ENCODE measurements at places on chromosomes 1 and 21.

GRCh38 chr1:225454733-225455132, 26.9 kb upstream of the LBR start:
- peak; percentile 96 for DNase-seq

DNA sequence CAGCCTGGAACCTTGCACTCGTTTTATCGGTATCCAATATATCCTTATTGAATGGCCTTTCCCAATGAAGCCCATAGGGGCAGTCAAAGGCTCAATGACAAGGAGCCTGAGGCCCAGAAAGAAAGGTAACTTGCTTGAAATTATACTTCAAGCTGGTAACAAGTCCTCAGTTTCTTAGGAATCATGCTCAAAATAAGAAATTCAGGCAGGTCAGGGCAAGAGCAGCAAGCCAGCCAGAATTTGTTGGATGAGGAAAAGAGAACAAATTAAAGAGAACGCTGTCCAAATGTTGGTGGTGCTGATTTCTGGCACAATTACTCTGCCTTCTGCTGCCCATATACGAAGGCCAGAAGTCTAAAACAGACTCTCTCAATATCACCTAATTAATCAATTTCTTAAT, 77.6 kb downstream of the DDX20 start:
- peak; percentile 10 for DNase-seq

GRCh38 chr1:111903871-111904449, 85.5 kb downstream of the KCND3 start:
- no peak for DNase-seq

- DNase-seq, result no peak
Measured at GRCh38 chr1:227450489-227450888, 112.9 kb upstream of the ZNF678 start.

DNA sequence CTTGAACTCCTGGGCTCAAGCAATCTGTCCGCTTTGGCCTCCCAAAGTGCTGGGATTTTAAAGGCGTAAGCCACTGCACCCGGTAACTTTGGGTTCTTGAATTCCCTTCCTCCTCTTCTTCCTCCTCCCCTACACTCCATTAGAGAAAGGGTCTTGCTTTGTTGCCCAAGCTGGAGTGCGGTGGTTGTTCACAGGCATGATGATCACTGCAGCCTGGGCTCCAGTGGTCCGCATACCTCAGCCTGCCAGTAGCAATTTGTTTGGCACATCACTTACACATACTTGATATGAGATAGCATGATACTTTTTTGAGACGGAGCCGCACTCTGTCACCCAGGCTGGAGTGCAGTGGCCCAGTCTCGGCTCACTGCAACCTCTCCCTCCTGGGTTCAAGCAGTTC, 2.2 kb downstream of the DEGS1 start:
- no peak for DNase-seq

DNA sequence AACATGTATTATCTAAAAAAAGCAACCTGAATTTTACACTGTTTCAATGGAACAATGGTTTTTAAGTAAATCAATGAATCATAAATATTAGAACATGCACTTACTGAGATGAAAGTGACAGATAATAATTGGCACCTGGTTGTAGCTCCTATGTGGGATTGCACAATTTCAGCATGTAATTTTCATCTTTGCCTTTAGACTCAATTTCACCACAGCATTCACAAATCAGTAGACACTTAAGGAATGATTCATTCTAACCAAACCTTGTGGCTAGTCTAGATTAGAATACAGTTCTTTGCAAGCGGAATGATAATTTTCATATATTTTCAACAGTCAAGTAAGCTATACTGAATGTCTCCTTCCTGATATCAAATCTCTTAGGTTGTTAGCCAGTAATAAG, 853.4 kb downstream of the KCNT2 start:
- DNase-seq, result peak; percentile 53

DNA sequence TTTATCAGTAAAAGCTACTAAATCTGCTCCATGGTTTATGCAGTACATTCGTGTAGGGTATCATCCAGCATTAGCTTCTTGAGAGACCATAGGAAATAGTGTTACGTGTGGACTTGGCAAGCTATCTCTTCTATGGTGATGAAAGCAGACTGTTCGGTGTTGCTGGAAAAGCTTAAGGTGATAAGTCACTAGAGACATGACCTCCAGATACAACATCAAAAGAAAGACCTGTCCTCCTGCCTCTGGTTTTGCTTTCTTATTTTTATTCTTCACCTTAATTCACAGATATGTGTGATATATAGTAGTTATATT, 53.5 kb upstream of the S1PR1 start:
- no peak for DNase-seq

- peak; percentile 53 for DNase-seq
Measured at GRCh38 chr1:209190591-209191261, 392.8 kb upstream of the CAMK1G start.

DNA sequence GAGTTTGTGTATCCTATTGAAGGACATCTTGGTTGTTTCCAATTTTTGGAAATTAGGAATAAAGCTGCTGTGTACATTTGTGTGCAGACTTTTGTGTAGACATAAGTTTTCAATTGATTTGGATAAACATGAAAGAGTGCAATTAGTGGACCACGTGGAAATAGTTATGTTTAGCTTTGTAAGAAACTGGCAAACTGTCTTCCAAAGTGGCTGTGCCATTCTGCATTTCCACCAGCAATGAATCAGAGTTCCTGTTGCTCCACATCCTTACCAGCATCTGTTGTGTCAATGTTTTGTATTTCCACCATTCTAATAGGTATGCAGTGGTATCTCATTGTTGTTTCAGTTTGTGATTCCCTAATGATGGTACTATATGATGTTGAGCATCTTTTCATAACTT, 46.5 kb downstream of the FH start:
- DNase-seq, result no peak

- DNase-seq, result no peak
Measured at GRCh38 chr1:89823679-89824292, 3.0 kb downstream of the LRRC8D start.

- no peak for DNase-seq
Measured at GRCh38 chr1:167532964-167533824, 14.9 kb upstream of the CD247 start.

DNA sequence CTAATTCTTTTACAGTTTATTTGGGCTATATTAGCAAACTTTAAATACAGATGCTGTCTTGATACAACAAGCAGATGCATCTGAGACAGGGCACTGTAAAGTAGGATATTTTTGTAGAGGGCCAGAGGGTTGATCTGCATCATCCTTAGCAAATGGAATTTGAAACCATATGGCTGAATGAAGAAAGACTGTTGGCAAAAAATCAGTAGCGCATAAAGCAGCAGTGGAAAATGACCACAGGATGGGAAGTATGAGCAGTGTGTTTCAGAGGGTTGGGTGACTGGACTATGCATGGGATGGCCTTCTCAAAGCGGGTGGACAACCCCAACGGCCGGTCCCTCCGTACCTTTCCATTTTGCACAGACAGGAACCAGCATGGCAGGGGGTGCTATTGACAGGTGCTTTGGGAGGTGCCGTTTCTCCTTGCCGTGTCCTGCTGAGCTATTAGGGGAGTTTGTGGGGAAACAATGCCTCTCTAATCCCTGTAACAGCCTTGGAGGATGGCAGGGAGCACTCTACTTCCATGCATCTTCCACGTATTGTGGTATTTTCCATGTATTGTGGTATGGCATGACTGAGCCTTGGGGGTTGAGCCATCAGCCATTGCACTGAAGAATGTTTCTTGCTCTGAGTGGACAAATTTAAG, 5.9 kb downstream of the LRRC8B start:
- no peak for DNase-seq

DNA sequence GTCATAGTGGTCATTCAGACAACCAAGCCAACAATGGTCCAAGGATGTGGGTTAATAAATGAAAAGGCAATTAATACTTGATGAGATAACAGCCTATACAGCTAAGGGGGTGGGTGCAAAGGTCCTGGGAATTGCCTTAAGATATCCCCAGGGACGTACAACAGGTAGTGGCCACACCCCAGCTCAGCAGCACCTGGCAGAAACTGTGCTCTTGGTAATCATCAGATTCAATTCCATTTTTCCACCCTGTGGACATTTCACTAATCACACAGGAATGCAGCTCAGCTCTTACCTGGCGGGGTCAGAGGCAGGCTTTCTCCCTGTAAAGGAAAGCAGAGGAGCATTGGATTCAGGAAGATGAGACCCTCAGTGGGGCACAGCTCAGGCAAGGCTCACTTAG, 32.9 kb downstream of the FCRL5 start:
- no peak for DNase-seq

DNA sequence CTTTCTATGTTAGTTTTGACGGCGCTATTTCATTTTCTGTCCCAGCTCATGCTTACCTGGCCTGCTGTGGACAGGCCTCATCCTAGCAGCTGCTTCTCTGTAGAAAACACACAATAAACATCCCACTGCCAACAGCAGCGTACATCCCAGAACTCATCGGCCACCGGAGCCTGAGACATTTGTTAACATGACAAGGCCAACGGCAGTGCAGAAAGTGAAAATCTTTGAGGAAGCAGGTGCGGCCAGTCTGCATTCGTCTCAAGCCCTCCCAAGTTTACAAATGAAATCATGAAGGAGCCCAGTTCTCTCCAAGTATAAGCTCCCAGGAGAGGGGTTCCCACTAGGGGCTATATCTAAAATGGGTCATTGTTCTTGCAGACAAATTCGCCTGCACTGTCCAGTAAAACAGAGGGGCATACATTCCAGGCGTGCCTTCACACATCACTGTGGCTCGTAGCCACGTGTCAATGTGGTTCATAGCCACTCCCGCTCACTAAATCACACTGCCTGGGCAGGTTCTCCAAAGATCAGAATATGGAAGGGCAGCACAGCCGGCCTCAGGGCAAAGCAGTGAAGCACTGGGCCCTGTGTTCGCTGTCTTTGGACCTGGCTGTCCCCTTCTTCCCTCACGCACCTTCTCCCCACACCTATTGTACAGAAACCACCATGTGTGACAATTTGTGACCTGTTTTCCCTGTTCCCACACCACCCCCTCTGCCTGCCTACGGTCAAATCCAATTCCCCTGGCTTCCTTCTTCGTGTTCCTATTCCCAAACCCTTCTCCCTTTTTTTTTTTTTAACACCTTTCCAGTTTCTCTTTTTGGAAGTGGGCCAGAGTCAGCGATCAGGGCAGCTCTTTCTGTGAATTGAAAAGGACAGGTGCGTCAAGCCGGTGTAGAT, 27.0 kb upstream of the ABCG1 start:
- DNase-seq, result peak; percentile 49

DNA sequence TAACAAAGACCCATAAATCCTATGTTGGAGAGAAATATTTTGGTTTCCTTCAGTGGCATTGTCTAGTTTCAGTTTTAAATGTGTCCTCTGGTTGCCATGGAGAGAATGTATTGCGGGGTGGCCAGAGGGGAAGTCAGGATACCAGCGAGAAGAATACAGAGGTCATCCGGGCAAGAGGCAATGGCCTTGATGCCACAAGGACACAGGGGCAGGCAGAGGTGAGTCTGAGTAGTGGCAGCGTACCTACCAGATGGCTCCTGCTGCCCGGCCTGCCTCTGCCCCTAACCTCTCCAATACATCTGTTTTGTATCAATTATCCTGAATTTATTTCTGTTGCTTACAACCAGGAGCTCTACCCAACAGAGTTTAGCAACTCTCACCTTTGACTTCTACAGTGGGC, 14.9 kb downstream of the KLHDC7A start:
- DNase-seq, result no peak

GRCh38 chr1:8463144-8463927, 145.4 kb downstream of the SLC45A1 start:
- peak; percentile 17 for DNase-seq

DNA sequence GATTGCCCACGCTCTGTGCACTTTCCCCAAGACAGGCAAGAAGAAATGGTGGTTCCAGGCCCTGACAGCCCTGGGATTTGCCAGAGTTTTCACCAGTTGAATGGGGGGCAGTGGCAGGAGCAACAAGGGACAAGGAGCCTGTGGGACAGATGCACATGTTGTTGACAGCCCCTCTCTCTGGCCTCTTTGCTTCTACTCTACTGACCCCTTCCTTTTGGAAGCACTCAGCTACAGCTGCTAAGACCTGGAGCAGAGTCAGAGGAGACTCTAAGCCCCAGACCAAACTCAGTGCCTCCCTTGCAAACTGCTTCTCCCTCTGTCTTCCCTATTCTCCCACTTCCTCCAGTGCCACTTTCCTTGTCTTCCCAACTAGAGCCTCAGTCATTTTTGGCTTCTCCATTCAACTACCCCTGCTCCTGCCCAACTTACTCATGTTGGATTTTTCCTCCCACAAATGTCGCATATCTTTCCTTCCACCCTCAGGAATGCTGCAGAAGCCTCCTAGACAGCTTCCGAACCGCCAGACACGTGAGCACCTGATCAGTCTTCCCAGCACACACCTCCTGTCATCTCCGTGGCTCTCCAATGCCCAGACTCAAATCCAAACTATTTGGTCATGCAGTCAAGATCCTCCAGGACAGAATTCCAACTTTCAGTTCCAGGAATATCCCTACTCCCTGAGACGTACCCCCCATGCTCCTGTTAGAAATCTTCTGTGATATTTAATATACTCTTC, 9.1 kb downstream of the INKA2 start:
- no peak for DNase-seq

- DNase-seq, result peak; percentile 13
Measured at GRCh38 chr1:48743480-48743879, 33.2 kb downstream of the BEND5 start.

DNA sequence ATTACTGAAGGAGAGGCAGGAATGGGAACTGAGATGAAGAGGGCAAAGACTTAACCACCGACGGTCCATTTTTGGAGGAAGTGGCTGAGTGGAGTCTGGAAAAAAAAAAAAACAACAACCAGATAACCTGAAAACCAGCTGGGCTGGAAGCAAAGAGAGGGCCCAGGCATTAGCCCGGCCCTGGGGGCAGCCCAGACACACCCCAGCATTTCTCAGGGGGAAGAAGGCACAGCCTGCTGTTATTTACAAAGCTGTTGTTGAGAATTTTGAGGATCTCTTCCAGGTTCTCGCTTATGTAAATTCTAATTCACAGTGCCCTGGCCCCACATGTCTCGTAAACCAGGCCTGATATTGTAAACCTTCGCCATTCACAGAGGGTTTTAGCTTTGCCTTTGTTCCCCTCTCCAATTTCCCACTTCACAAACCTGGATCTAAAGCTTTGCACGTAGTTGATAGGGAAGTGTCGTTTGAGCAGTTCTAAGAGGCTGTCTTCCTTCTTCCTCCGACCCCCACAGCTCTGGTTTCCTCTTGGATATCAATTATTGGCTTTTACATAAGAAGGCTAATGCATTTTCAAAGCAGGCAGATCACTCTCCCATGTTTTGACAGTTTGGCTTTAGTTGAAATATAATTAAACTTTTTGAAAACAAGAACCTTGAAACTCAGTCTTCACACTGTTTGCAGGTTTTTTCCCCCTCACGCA, 161.8 kb upstream of the IRF2BP2 start:
- DNase-seq, result no peak

DNA sequence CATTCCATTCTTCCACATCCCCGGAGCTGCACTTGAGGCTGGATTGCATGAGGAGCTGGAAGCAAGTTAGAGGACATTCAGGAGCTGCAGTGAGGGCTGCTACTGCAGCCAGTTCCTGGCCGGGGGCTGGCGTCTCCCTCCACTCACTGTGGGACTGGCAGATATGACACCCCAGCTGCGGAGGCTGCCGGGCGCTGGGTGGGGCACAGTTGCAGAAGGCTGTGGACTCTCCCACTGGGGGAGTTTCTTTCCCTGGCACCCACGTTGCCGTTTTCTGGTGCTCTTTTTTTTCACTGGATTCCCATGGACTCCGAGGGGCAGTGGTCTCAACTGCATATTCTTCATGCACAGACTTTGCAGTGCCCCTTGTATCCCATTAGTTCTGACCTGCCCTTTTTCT, 351.1 kb upstream of the AJAP1 start:
- DNase-seq, result no peak
